ENCODE measurements at places on chromosomes 13 and 19. TPM values are rescaled to one million over a fixed set of nuclear protein-coding genes. Genes with fewer than 3 reads are reported as not detected.

Gene ZNF99
- total RNA-seq = not detected

GRCh38 chr13:29513002-29513980 lies 82.2 kb downstream of the SLC7A1 start:
- H3K27ac ChIP-seq = no peak overlapping the region
- H3K36me3 ChIP-seq = peaks cover 35% of the 10 kb centered on the region
- H3K4me1 ChIP-seq = peaks cover 6% of the 10 kb centered on the region
- no peak for DNase-seq
- H3K27me3 ChIP-seq = no peaks in the 10 kb centered on the region

Gene ZNF225
- 4.5 TPM for total RNA-seq

DNA sequence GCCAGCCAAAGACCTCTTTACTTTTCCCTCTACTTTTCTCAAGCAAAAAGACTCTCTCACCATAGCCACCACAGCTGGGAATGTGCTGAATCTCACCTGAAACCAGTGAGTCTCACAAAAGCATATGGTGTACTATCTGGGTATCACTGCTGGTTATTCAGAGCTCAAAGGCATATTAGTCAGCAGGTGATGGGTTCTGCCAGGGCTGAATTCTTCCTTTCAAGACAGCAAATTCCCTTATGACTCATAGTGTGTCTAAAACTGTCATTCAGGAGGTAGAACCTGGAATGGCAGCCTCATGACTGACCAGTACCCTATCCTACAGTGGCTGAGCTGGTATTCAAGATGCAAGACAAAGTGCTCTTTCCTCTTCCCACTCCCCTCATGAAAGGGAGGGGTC lies 2859.1 kb downstream of the PCDH9 start:
- DNase-seq = no peak
- H3K36me3 ChIP-seq = no peaks in the 10 kb centered on the region
- no peak overlapping the region for H3K4me3 ChIP-seq
- no peaks in the 10 kb centered on the region for H3K27me3 ChIP-seq
- H3K27ac ChIP-seq = no peak overlapping the region

GRCh38 chr13:60716313-60716712 lies 319.3 kb downstream of the TDRD3 start:
- H3K27ac ChIP-seq = no peak overlapping the region
- H3K27me3 ChIP-seq = no peaks in the 10 kb centered on the region
- H3K4me1 ChIP-seq = no peaks in the 10 kb centered on the region
- H3K4me3 ChIP-seq = no peak overlapping the region
- DNase-seq = no peak

DNA sequence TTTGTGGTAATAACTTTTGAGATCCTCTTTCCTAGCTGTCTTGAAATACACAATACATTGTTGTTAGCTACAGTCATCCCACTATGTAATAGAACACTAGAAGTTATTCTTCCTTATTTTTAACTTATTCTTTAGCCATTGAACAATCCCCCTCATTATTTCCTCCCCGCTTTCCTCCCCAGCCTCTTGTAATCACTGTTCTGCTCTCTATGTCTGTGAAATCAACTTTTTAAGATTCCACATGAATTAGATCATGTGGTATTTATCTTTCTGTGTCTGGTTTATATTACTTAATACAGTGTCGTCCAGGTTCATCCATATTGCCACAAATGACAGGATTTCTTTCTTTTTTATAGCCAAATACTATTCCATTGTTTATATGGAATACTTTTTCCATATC lies 72.9 kb downstream of the SLC10A2 start:
- no peaks in the 10 kb centered on the region for H3K4me1 ChIP-seq
- H3K36me3 ChIP-seq = no peaks in the 10 kb centered on the region
- no peaks in the 10 kb centered on the region for H3K27me3 ChIP-seq
- no peak overlapping the region for H3K4me3 ChIP-seq

DNA sequence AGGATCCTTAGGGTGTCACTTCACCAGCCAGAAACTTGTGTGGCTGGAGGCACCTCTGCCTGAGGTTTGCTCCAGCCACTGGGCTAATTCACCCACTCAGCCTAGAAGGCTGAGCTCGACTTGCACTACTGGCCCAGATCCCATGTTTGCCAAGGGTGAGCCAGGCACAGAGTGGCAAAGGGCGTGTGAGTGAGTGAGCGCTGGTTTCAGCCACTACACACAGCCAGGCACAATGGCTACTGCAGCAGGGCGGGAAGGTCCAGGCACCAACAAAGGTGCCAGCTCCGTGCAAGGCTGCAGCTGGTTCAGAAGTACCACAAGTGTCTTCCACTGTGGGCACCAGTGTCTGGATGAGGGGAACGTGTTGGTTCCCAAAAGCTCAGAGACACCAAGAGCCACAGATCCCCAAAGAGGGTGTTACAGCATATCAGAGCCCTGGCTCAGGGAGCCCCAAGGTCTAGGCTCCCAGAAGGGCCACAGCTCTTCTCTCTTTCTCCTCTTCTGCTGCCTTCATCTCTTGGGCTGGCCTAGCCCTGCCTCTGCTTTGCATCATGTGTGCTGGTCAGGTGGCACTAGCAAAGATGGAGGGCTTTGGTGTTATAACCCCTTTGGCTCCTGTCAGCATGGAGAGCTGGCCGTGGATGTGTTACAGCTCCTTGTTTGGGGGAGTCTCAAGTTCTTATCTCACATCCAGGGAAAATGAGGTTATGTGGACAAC lies 736.3 kb upstream of the KLHL1 start:
- no peak overlapping the region for H3K4me3 ChIP-seq
- no peaks in the 10 kb centered on the region for H3K36me3 ChIP-seq
- no peaks in the 10 kb centered on the region for H3K27me3 ChIP-seq
- DNase-seq = no peak

Gene INAFM1
- 14.3 TPM for total RNA-seq
